ENCODE measurements at places on chromosomes 3 and 15.

GRCh38 chr15:43920254-43920600 is 93.4 kb downstream of the WDR76 start:
- no peak for DNase-seq

- DNase-seq, result no peak
Measured at GRCh38 chr15:67508407-67508806, 12.5 kb upstream of the C15orf61 start.

DNA sequence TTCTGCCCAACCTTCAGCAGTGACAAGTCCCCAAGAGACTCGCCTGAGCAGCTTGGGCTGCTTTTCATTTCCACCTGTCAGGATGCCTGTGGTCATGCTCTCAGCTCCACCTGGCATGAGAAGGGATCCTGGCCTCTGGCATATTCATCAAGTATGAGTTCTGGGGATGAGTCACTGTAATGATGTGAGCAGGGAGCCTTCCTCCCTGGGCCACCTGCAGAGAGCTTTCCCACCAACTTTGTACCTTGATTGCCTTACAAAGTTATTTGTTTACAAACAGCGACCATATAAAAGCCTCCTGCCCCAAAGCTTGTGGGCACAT is 3.5 kb downstream of the MYD88 start:
- DNase-seq, result peak; percentile 74

DNA sequence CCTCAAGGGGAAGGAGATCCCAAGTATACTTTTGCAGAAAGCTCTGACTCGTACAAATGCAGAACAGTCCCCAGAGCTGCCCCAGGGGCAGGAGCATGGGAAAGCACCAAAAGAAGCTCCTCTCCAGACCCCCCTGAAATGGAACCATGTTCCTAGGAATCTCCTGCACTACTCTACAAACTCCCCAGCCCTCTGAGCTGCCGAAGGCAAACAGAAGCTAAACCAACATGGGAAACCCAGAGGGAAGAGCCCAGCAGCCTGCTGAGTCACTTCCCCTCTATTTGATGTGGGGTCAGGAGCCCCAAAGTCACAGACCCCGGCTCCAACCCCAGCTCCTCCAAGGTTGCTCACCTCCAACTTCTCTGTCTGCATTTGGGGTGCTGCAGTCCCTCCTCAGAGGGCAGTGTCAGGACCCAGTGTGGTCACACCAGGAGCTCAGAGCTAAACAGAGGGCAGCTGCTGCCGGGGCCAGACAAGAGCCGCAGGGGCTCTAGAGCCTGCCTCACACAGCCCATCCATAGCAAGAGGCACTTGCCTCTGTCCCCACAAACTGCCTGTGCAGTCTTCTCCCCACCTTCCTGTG is 3.8 kb upstream of the PLXNA1 start:
- no peak for DNase-seq

GRCh38 chr3:53865732-53866499 is 16.0 kb downstream of the ACTR8 start:
- DNase-seq, result no peak

DNA sequence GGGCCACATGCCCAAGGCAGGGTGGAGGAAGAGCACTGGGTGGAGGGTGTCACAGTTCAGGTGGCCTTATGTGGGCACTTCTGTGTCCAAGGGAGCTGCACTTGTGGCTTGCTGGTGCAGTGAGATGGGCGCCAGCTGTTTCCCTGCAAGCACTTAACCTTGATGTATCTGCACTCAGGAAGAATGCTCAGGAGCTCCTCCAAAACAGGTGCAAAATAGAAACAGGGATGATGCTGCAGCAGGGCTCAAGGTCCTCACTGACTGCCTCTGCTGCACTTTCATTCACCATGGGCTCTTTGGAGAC is 151.3 kb downstream of the CADPS start:
- no peak for DNase-seq

GRCh38 chr3:142999881-143000280 is 1.5 kb upstream of the U2SURP start:
- DNase-seq, result no peak

DNA sequence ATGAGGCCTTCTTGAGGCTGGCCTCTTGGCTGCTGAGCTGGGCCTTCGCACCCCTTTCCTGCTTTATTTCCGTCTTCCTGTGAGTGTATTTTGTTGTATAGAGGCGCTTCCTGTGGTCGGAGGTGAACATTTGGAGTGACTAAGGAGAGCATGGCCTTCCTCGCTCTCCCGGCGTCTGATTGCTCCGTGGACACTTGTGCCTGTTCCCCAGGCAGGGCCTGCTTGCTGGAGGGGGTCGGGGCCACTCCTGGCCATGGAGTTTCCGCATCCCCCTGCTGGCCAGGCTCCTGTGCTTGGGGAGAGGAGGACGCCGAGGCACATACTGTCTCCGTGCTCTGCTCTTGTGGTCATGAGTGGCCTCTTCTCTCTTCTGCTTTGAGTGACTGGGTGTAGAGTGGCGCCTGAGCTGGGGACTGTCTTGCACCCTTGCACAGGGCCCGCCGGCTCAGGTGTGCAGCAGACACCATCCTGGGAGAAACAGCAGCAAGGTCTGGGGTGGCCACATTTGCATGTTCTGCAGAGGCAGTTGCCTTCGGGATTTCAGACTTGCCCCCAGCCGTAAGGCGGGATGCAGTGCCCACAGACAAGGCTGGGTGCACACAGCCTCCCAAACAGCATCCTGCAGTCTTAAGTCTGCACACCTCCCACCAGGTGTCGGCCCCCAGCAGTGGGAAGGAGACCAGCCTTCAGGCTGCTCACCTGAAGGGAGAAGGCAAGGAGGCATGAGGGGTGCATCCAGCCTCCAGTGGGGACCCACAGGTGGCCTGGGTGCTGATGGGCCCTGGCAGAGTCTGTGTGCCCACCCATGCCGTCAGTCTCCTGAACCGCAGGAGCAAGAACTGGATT is 16.4 kb downstream of the KLF13 start:
- no peak for DNase-seq

- DNase-seq, result no peak
Measured at GRCh38 chr3:122612696-122613095, 35.2 kb downstream of the PARP15 start.

GRCh38 chr3:87191175-87191574 is 35.9 kb upstream of the CHMP2B start:
- DNase-seq, result no peak

GRCh38 chr15:64161688-64162477 is 939 bp downstream of the PPIB start:
- no peak for DNase-seq

GRCh38 chr3:94303266-94303665 is 240.4 kb downstream of the NSUN3 start:
- no peak for DNase-seq

GRCh38 chr15:100781061-100781960 is 98.3 kb upstream of the ALDH1A3 start:
- DNase-seq, result no peak

DNA sequence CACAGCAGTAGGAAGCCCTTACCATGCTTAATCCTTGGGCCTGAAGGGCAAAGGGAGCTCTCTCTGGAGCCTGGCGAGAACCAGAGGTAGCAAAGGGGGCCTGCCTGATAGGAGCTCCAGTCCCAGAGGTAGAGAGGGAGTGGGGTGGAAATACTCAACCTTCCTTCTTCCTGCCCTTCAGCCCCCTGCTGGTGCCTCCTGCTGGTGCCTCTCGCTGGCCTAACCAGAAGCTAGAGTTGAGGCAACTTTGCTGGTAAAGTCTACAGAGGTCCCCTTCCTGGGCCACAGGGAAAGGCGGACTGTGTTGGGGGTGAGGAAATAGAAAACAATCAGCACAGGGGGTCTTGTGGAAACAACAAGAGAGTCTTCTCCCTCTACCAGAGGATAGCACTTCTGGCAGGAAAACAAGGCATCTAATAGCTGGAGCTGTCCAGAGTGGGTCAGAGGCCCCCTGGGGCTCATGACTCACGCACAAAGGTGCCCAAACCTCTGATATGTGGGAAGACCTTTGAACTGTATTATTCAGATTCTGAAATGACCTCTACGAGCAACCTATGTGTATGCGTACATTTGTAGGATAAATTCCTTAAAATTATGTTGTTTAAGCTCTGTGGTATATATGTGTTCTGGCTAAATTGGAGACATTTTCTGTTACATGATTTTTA is 133.9 kb downstream of the LRRC28 start:
- peak; percentile 7 for DNase-seq

- DNase-seq, result no peak
Measured at GRCh38 chr15:47588958-47589357, 128.3 kb upstream of the SEMA6D start.

DNA sequence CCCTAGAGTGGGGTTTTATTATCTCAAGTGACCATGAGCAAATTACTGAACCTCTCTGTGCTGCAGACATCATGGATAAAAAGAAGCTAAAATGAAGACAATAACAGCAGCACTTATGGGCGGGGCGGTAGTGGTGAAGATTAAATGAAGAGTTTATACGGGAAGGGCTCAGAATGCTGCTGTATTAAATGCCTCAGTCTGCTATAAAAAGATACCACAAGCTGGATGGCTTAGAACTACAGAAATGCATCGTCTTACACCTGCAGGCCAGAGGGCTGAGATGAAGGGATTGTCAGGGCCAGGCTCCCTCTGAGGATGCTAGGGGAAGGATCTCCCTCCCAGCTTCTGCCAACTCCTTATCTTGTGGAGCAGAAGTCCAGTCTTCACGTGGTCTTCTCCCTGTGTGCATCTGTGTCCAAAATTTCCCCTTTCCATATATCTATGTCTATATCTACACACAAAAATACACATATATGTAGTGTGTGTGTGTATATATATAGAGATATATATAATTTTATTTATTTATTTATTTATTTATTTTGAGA is 2.9 kb downstream of the ALG1L2 start:
- no peak for DNase-seq

- DNase-seq, result no peak
Measured at GRCh38 chr3:181955566-181955965, 243.8 kb downstream of the SOX2 start.

- no peak for DNase-seq
Measured at GRCh38 chr15:31477851-31478701, 151.4 kb downstream of the KLF13 start.

DNA sequence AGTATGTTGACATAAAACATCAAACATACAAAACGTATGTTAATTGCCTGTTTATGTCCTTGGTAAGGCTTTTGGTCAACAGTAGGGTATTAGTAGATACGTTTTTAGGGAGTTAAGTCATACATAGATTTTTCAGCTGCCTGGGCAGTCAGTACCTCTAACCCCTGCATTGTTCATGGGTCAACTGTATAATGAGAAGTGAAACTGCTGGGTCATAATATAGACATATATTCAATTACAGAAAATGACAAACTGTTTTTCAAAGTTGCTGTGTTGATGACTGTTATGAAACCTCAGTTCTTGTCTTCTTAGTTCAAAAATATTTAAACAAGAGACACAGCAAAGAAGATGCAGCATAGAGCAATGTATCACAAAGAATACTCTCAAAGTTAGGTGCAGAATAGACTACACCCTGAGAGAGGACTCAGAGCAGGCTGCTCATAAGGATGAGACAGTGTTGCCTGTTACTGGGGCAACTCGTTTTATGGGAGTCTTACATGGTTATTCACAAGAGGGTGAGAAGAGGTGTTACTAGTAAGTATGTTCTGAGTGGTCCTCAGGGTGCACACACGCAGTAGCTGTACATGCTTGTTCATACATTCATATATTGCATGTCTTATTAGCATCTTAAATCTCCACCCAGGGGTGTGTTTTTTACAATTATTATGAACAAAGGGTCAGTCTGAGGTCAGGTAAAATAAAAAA is 53.1 kb upstream of the ADAMTS17 start:
- DNase-seq, result no peak

DNA sequence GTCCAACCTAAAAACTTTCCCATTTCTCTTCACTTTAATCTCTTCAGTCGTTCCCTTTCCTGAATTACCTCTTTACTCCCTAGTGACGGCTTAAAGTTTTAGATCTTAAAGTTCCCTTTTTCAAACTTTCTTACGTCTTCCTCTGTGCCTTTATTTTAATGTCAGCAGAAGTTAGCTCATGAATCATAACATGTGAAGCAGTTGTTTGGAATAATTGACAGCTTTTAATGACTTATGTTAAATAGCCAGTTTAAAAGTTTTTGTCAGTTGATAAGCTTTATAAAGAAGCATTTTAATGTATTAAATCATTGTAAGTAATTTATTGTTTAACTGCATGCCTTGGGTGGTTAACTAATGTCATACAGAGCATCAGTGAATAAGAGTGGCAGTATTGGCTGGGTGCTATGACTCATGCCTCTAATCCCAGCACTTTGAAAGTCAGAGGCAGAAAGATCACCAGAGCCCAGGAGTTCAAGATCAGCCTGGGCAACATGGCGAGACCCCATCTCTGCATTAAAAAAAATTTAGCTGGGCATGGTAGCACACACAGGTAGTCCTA is 33.9 kb downstream of the PIK3CA start:
- DNase-seq, result no peak

GRCh38 chr3:188244395-188244861 is 90.5 kb downstream of the LPP start:
- DNase-seq, result peak; percentile 73

GRCh38 chr15:74157868-74158827 is 15.4 kb upstream of the ISLR start:
- DNase-seq, result no peak

- peak; percentile 80 for DNase-seq
Measured at GRCh38 chr15:90104551-90104950, 2.3 kb upstream of the IDH2 start.

GRCh38 chr15:69317392-69317841 is 18.7 kb downstream of the PAQR5 start:
- DNase-seq, result no peak

DNA sequence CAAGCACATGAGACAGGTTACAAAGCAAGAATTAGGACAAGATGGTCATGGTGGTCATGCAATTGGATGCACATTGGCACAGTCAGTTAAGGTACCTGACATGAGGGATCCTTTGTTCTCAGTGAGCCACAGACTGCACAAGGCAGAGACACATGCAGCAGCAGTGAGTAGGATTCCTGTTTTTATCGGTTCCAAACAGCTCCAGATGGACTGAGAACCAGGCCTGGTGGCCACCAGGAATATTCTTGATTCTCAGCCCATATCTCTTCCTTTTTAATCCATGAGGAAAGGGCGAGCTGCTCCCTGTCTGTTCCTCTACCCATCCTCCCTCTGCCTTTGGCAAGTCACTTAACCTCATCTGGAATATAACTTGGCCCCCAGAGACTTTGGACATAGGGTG is 410.8 kb downstream of the GAP43 start:
- DNase-seq, result no peak

Data from PC-9 (cell line).